Hematopoietic multipotent progenitor cell treated with erythropoietin and hydrocortisone succinate and interleukin-3 and kit ligand, for 4 days (in vitro differentiated cells): ENCODE measurements at places on chromosomes 12 and 14.

GRCh38 chr12:117444781-117445180 lies 83.4 kb upstream of the NOS1 start:
- DNase-seq, result no peak

DNA sequence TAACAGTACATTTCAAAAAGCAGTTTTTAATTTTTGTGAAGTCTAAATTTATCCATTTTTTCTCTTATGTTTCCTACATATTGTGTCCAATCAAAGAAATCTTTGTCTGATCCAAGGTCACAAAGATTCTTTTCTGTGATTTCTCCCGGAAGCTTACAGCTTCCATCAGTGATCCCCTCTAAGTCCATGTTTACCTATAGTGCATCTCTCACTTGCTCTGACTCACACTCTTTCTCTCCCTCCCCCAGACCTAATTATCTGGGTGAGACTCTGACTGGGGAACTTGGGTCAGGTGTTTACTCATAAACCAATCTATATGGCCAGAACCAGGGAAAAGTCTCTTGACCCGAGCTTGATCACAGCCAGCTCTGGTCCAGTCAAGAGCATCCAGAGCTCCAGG lies 224.4 kb downstream of the SPTSSA start:
- no peak for DNase-seq

DNA sequence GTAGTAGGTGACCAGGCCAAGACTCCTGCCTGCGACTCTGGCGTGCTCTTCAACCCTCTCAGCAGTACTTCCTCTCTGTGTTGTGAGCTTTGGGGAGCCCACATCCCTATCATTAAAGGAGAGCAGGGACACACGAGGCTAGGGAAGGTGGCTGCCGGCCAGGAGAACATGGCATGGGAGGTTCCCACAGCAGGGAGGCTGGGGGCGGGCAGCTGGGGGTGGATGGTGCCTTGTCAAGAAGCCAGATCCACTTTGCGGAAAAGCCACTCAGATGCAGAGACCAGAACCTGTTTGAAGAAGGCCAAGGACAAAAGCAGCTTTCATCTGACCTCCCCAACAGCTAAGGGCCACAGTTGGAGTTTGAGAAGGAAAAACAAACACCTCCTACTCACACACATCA lies 198.6 kb downstream of the BCL11B start:
- DNase-seq, result no peak

DNA sequence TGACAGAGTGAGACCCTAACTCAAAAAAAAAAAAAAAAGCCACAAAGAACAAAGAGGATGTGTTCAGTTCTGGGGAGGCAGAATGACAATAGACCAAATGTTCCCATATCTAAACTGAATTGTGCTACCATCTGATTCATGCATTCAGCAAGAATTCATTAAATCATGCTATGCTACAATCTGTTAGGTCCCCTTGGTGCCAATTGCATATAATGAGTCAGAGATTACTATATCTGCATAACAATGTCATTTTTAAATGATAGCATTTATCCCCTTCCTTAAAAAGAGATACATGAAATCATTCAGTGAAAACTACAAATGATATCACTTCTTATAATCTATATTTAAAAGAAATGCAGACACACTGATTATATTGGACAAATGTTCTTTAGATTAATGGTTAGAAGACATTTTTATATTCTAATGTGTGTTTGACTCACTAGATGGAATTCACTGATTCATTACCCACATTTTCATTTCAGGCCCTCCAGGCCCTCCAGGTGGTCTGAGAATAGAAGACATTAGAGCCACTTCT lies 207.6 kb upstream of the PDZRN4 start:
- no peak for DNase-seq

DNA sequence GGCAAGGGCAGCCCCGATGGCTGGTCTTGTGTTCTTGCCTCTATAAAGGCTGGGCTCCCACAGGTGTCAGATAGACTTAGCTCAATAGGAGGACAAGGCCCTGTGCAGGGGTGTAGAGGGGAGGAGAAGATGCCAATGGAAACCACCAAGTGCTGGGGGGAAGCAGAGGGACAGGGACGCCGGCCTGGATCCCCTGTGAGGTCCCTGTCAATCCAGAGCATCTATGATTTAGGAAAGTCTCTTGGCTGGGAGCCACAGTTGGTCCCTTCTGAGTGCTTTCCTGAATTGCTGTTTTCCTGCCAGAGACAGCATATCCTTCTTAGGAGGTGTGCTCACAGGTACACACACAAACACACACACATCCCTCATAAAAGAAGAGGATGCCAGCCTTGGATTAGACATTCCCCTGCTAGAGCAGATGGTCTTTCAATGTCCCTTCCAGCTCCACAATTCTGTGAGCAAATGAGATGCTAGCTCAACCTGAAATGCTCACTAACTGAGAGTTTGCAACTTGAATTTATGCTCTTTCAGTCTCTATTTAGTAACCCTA lies 62.7 kb downstream of the TTC7B start:
- DNase-seq, result no peak

DNA sequence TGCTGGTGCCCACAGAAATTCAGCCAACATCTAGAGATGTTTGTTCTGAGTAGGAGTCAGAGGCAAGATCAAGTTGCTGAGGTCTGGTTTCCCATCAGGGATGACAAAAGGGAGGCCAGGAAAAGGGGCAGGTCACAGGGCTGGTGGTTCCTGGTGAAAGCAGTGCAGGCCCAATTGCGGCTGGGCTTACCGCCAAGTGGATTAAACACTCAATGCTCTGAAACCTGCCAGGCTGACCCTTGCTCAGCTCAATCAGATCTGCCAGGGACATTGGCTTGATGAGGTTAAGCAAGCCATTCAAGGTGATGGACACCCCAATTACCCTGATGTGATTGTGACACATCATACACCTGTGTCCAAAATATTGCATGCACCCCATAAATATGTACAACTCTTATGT lies 5.5 kb upstream of the OAS1 start:
- DNase-seq, result no peak

DNA sequence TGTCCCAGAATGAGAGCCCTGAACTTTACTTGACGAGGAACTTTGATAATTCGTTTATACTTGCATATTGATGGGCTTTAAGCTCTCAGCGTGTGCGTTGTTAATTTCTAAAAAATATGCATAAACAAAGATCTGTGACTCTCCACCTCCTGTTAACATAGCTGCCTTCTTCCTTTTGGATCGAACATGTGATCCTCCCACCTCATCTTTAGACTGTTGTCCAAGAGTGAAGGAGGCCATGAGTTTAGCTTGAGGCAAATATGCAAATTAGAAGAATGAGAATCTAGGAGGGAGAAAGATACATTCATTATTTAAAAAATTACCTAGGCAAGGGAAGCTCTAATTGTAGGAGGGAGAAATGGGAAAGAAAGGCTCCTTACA lies 617 bp downstream of the TTC8 start:
- peak; percentile 20 for DNase-seq

DNA sequence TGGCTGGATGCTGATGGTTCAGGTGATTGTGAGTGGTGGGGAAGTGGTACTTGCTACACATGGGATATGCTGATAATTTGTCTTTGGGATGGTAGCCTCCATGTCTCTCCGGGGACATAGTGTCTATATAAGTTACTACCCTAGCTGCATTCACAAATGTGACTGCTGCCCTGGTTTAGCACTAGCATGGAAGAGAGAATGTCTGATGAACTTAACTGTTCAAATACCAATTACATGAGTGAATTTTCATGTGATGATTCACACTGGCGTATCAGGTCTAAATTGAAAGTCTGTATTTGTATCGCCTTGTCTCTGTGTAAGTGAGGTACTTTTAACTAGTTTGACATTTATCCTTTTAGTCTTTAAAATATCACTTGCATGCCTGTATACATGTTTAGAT lies 34.4 kb downstream of the ATF7IP start:
- no peak for DNase-seq

DNA sequence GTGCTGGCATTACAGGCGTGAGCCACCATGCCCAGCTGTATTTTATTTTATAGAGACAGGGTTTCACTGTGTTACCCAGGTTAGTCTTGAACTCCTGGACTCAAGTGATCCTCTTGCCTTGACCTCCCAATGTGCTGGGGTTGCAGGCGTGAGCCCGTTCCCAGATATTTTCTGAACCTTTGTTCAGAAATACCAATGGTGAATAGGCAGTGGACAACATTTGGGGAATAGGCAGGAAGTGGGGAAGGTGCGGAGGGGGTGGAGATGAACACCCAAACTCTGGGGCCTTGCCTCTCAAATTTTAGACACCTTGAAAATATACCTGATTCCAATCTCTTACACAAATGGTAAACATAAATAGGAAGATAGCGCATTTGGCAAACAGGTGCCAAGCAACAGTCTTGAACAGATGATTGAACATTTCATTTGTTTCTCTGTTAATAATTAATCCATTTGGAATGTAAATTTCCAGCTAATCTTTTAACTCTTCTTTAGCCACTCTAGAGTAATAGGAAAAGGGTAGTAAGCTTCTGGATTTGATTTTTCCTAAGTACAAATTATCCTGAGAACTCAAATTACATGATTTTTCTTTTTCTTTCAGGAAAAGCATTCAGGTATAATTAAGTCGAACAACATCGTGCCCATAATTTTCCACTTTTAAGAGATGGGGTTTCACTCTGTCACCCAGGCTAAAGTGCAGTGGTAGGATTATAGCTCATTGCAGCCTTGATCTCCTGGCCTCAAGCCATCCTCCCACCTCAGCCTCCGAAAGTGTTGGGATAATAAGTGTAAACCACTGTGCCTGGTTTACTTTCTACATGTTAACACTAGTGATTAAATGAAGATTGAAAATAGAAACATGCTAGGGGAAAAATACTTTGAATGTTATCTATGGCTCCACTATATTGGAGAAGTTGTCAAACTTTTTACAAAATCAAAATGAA lies 22.9 kb upstream of the RNF34 start:
- DNase-seq, result no peak

GRCh38 chr14:35387219-35387618 lies 17.3 kb downstream of the NFKBIA start:
- DNase-seq, result no peak

DNA sequence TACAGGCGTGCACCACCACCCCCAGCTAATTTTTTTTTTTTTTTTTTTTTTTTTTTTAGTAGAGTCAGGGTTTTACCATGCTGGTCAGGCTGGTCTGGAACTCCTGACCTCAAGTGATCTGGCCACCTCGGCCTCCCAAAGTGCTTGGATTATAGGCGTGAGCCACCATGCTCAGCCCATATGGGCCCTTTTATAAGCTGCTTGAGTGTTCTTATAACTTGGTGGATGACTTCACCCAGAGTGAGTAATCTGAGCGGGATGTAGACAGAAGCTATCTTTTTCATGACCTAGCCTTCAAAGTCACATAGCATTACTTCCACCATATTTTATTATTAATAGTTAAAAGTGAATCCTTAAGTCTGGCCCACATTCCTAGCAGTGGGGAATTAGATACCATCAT lies 16.4 kb downstream of the BBOF1 start:
- no peak for DNase-seq

- peak; percentile 60 for DNase-seq
Observed at GRCh38 chr14:95291859-95292542, 27.7 kb downstream of the CLMN start.

DNA sequence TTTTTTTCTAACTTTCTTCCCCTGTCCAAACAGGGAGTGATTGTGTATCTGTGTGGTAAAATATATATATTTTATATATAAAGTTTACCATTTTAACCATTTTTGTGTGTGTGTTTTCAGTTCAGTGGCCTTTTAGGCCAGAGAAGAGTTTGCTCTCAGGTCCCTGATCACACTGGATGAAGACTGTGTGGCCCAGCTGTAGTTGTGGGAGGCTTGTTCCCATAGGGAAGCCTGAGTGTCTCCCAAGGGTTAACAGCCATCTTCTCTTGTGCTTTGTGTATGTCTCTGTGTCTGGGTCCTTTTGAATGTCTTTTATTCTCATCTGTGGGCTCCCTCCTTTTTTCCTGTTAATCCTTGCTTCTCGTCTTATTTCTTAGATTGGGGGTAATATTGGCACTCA lies 23.4 kb downstream of the CGRRF1 start:
- no peak for DNase-seq

- no peak for DNase-seq
Observed at GRCh38 chr12:31406345-31406744, 80.4 kb upstream of the SINHCAF start.

GRCh38 chr12:53345486-53346188 lies 9.5 kb upstream of the SP7 start:
- no peak for DNase-seq
